Stimulated activated effector memory CD8-positive, alpha-beta T cell treated with anti-CD3 and anti-CD28 coated beads, Interleukin-12 subunit alpha, Interleukin-12 subunit beta, amount 100 ng/mL, for 72 hours (primary cell): ENCODE measurements at places on chromosomes 12 and 14.

DNA sequence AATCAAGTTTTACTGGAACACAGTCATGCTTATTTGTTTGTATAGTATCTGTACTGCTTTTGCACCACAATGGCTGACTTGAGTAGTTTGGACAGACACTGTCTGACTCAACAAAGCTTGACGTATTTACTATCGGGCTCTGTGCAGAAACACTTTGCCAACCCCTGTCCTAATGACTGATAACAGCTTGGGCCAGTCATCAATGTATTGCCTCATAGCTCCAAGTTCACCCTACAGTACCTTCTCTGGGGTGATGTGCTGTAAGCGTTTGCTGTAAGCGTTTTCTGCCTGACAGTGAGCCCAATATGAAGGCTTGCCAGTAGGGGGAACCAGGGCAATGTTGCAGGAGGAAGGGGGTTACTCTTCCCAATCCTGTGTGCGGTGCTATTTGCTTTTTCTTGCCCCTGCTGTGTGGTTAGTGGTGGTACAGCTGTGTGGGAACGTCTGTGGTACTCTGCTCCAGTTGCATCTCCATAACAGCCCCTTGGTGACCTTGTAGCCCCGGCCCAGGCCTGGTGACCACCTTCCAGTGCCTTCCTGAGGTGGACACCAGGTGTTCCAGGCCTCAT, 5.4 kb upstream of the CCDC177 start:
- no peak for DNase-seq

- DNase-seq = no peak
Observed at GRCh38 chr12:27785882-27786570, 6.0 kb upstream of the MANSC4 start.

DNA sequence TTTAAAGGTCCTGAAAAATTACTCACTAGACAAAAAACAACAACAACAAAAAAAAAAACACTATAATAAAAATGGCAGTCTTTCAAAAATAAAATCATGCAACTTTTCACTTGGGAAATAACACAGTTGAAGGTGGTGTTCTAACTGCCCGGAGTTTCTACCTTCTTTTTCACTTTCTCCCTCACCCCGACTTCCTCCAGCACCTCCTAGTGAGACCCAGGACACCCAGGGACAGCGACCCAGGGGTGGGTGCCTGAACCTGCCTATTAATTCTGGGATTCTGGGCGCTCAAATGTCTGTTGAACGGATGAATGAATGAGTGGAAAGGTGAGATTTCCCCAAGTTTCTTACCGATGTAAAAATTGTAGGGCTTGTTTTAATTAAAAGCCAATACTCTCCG, 2.0 kb upstream of the FZD10 start:
- no peak for DNase-seq

DNA sequence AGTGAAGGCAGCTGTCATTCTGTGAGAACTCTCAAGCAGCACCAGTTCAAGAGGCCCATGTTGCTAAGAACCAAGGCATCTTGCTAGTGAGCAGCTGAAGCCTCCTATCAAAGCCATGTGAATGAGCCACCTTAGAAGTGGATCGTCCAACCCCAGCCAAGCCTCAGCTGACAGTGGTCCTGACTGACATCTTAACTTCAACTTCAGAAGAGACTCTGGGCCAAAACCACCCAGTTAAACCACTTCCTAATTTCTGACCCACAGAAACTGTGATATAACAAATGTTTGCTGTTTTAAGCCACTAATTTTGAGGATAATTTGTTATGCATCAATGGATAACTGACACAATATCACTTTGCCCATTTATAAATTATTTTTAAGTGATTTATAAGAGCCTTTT, 256.0 kb downstream of the RPAP3 start:
- no peak for DNase-seq

GRCh38 chr12:9707356-9707755, 25.5 kb downstream of the CLECL1 start:
- DNase-seq = no peak

DNA sequence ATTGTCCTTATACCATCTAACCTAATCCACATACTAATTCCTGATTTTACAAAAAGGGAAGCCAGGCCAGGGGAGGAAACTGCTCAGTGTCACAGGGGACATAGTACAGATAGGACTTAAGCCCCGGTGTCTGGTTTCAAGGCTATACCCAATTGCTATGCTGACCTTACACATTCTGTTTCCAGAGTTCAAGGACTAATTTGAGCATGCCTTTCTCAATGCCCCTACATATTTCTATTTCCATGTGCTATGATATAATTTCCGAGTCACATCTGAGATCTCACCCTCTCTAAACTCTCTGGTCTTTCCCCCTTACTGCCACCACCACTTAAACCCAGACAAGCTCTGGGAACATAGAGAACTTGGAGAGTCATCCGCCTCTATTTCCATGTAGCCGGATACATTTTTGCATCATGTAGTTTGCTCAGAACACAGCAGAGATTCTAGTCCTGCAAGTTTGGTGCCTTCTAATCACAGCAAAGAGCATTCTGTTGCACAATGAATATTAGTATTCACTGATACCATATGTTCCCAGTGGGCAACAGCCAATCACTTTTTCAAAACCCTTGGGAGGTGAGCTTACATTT, 34.2 kb downstream of the PPM1H start:
- DNase-seq = no peak

- DNase-seq = no peak
Observed at GRCh38 chr12:39587225-39587624, 32.4 kb downstream of the ABCD2 start.
